ENCODE measurements at places on chromosomes 5 and 9.
A peak's percentile ranks its signal among the peaks of the same experiment; 100 is the strongest.

DNA sequence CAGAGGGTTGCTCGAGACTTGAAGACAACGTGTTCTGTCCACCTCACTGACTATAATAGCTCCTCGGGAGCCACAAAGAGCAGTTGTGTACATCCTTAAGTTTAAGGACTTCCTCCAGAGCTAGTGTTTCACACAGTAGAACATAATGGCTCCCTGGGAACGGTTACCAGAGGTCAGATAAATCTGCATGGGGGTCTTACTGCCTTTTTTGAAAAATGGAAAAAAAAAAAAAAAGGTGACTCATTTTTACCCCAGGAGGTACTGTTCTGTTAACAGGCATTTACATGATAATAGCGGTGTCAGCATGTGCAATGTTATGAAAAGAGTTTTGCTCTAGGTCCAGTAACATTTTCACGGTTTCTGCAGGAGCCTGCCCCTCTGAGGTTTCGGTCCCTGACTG, 498.9 kb upstream of the WWC1 start:
- DNase-seq, result no peak

- DNase-seq, result no peak
Measured at GRCh38 chr9:130639866-130640555, 24.4 kb upstream of the PRDM12 start.

DNA sequence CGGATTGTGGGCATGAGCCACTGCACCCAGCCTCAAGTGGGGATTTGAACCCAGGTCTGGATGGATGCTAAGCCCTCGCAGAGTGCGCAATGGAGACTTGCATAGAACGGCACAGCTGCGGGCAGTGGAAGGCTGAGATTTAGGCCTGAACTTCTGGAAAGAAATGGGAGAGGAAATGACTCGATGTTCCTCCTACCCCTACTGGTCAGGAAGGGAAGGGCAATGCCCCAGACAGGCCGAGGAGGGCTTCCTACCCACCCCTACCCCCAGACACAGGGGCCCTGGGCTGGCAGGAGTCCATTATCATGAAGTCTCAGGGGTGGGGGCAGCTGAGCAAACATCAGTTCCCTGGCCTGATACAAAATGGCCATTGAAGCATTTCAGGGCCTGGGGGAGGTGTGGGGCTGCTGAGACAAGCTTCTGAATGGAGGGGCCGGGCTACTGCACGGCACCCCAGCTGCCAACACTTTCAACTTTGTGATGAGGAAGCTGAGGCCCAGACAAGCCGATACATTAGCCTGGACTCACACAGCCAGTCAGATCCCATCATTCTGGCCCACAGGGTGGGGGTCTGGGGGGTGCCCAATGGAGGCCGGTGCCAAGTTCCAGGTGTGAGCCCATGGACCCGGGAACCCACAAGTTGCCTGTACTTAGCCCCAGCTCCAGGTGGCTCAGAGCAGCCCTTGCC, 13.5 kb upstream of the WDR38 start:
- peak; percentile 30 for DNase-seq

DNA sequence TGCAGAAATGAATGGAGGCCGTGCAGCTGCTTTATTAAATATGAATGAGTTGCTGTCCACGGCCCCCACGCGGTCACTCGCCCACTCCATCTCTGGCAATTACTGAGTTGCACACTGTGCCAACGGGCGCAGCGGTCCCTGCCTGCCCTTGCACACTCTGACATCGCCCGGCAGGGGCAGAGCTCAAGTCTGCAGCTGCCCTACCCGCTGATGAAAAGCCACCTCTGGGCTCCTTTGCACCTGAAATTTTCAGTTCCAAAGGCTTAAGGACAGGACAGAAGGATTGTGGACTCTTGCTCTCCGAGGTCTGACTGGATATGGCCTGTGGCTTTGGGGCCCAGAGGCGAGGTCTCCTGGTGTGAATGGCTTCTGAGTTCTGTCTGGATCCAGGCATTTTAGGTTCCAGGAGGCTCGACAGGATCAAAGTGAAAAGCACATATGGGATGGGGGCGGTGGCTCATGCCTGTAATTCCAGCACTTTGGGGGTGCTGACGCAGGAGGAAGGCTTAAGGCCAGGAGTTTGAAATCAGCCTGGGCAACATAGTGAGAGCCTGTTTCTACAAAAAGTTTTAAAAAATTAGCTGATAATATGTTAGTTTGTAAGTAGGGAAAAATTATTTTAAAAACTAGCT, 201.8 kb downstream of the PAX5 start:
- no peak for DNase-seq

DNA sequence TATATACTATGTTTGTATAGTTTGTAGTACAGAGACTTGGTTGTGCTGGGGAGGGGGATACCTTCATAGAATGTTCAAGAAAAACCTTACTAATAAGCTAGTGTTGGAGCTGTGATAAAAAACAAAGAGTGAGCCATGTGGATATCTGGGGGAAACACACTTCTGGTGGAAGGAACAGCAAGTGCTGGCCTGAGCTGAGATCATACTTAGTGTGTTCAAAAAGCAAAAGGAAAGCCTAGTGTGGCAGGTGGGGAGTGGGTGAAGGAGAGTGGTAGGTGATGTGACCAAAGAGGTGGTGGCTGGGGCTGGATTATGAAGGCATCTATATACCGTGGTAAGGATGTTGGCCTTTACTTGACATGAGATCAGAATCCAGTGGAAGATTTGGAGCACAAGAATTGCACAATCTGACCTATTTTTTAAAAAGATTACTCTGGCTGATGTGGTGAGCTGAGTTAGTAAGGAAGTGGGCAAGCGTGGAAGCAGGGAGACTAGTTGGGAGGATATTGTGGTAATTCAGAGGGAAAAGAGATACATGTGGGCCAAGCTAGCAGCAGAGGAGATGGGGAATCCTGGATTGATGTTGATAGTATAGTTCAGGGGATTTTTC, 26.6 kb downstream of the PALM2AKAP2 start:
- no peak for DNase-seq

- DNase-seq, result no peak
Measured at GRCh38 chr5:55927861-55928655, 66.7 kb downstream of the IL6ST start.

- DNase-seq, result peak; percentile 65
Measured at GRCh38 chr5:179805529-179806249, 977 bp downstream of the MGAT4B start.

GRCh38 chr9:85332487-85332886, 409.3 kb downstream of the AGTPBP1 start:
- DNase-seq, result no peak

- no peak for DNase-seq
Measured at GRCh38 chr5:88925692-88926490, 42.9 kb upstream of the MEF2C start.

GRCh38 chr5:98770911-98771322, 2.5 kb upstream of the RGMB start:
- no peak for DNase-seq

DNA sequence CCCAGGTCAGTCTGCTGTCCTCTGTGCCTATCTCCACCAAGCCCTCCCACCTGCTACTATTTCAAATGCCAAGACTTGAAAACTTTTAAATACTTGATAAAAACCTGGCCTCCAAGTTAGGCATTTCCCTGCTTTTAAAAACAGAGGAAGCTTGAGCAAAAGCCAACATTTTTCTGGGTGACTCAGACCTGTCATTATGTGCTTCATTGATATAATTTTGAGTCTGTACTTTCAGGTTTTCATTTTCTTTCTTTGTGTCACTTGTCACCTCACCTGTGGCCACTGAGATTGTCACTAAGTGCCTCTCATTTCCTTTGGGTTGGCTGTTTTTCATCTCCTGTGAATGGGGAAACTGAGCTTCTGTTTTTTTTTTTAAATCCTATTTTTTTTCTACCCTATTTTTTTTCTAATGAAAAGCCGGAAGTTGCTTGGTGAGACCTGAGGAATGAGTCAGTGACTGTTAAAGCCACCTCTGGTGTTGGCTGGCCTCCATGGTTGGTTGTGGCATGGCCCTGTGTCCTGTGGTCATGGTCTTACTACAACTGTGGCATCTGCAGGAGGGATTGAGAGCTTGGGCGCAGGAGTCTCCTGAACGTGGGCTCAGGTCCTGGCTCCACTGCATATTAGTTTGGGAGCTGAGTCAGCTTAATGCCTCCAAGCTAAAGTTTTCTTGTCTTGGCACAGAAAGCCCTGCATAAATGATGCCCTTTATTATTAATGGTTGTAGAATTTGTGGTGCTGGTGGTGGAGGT, 56.7 kb downstream of the ARHGAP26 start:
- no peak for DNase-seq

DNA sequence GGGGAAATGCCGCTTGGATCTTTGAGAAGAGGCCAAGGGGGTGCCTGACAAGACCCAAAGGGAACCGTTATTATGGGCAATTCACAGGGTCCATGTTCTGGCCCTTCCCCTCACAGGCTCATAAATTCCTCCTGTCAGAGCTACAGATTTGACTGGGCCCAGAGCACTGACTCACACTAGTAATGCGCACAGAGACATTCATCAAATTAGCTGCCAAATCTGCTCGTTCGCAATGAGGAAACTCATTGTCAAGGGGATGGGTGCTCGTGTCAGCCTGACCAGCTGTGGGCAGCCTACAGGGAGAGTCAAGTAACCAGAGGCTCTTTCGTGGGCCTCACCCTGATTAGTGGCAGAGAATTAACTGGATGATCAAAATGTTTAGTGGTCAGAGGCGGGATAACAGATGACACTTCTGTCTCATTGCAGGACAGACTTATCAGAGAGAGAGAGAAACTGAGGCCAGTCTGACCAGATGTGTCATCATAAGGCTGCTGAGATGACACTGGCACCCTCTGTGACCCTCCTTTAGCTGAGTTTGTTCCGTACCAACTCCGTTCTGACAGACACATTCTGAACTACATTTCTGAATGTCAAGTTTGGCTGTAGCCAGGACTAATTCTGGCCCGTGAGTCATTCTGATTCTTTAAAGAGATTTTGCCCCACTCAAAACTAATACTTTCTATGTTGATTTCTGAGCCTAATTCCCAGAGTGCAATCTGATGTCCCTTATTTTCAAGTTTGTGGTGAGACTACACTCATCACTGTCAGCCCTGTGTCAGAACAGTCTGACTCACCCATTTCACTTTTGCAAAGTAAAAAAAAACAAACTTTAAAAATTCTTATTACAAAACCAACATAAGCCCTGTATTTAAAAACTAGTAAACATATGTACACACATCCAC, 377.1 kb downstream of the ACTL7B start:
- no peak for DNase-seq

DNA sequence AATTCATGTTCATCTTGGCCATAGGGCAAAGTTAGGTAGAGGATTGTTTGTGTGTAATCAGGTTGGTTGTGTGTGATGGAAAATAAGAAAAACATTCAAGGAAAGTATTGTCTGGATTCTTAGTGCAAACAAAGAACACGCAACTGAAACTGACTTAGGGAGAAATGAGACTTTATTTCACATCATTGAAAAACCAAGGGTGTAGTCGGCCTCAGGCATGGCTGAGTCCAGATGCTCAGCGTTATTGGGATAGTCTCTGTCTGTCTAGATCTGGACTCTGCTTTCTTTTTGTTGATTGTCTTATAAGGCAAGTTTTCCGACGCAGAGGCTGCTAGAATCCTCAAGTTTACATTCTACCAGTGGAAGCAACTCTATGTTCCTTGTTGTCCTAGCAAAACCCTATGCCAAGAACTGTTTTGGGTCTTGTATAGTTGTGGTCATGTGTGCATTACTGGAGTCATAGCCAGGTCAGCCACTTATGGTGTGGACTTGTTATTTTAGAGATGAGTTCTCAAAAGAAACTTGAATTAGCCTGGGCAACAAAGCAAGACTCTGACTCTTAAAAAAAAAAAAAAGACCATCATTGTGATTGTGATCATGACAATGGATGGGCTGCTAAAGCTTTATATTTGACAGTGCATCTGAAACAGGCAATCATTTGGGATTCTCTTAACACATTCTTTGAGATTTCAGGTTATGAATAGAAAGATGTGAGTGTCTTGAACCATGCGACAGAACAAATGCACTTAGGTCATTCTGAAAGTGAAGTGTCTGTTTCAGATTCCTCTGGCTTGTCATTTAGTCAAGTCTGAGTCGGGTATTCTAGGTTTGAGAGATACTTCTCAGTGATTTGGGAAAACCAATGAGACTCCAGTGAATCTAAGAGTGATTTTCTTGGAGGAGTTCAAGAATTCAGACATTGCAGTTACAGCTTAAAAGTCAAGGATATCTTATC, 82.6 kb downstream of the DOCK2 start:
- no peak for DNase-seq

GRCh38 chr5:125501396-125501795, 755.0 kb upstream of the ZNF608 start:
- no peak for DNase-seq

DNA sequence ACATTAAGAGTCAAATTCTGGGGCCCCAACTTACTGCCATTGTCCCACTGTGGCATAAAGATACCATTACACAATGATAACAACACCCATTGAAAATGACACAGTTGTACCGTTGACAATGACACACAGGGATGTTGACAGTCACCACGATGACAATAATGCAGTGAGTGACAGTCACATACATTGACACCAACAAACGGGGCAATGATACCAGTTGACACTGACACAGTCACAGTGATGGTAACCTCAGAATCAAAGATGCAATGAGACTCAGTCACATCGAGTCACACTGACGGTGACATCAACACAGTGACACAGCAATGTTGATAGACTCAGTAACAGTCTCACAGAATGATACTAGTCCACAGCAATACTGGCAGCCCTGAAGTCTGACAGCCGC, 16.9 kb downstream of the CNTFR start:
- no peak for DNase-seq

- DNase-seq, result no peak
Measured at GRCh38 chr5:133680830-133681565, 68.7 kb upstream of the FSTL4 start.

- DNase-seq, result peak; percentile 64
Measured at GRCh38 chr9:102631559-102631958, 363.6 kb upstream of the CYLC2 start.

DNA sequence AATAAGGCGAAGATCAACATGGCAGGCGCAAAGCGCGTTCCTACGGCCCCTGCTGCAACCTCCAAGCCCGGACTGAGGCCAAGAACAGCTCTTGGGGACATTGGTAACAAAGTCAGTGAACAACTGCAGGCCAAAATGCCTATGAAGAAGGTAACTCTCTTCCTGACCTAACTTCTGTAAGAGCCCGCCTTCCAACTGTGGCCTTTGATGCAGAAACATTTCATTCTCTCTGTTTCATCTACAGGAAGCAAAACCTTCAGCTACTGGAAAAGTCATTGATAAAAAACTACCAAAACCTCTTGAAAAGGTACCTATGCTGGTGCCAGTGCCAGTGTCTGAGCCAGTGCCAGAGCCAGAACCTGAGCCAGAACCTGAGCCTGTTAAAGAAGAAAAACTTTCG, 979 bp downstream of the CCNB1 start:
- peak; percentile 40 for DNase-seq

DNA sequence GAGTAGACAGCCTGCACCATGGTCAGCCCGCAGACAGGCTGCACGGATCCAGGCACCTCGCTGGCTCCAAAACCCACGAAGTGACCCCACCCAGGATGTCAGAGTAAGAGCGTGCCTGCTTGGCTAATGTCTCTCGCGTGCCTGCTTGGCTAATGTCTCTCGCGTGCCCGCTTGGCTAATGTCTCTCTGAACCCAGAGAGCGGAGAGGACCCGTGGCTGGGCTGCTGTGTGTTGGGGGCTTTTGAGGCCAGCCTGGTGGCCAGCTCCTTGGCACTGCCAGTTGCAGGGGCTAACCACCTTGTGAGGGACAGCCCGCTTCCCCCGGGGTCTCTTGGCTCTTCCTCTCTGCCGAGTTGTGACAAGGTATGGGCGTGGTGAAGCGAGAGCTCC, 8.9 kb upstream of the RXRA start:
- DNase-seq, result no peak
